CD8-positive, alpha-beta memory T cell (primary cell): ENCODE measurements at places on chromosomes 2 and 18. TPM values are rescaled to one million over a fixed set of nuclear protein-coding genes. Genes with fewer than 3 reads are reported as not detected.
A peak's percentile ranks its signal among the peaks of the same experiment; 100 is the strongest.

GRCh38 chr2:233440714-233441113 lies 86.4 kb downstream of the DGKD start:
- H3K27me3 ChIP-seq: no peaks in the 10 kb centered on the region
- peaks cover 60% of the 10 kb centered on the region for H3K36me3 ChIP-seq
- H3K27ac ChIP-seq: no peak overlapping the region
- no peak for DNase-seq
- peaks cover 13% of the 10 kb centered on the region for H3K4me1 ChIP-seq

DNA sequence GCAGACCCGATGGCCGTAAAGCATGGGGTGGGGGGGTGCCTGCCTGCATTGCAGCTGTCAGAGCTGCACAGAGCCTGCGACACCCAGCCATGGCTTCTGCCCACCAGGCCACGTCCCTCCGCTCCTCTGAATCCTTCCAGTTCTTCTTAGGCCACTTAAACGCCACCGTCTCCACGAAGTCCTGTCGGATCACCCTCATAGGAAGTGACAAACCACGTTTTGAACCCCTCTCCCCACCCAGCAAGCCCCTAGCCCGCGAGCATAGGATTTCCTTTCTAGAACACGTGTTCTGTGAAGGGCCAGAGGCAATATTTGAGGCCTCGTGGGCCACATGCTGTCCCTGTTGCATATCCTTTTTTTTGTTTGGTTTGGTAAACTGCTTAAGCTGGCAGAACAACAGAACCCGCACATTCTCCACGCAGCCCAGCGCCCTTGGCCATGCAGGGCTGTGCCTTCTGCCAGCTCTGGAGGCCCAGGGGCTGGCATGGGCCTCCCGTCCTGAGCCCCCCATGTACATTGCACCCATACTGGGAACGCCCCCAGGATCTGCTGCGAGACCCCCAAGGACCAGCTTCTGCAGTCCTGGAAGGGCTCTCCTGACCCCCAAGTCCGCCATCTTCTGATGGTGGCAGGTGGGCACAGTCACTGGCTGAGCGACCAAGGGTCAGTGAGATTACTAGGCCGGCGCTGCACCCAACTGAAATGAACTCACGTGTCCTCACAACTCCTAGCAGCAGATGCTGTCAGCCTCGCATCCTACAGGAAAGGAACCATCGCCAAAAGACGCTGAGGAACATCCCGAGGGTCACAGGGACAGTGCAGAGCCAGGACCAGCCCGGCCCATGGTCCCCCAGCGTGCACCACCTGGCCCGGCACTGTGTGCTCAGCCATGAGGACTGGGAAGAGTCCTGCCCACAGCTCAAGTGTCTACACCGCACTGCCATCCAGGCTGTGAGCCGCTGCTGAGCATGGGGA lies 35.1 kb downstream of the ADI1 start:
- no peaks in the 10 kb centered on the region for H3K36me3 ChIP-seq
- H3K27me3 ChIP-seq: no peaks in the 10 kb centered on the region
- H3K4me3 ChIP-seq: no peak overlapping the region
- H3K4me1 ChIP-seq: no peaks in the 10 kb centered on the region
- no peak overlapping the region for H3K27ac ChIP-seq
- no peak for DNase-seq

- no peak overlapping the region for H3K4me3 ChIP-seq
- DNase-seq: no peak
- H3K4me1 ChIP-seq: no peaks in the 10 kb centered on the region
- H3K27ac ChIP-seq: no peak overlapping the region
These were observed 95.0 kb downstream of the DGKD start for GRCh38 chr2:233449081-233449901.

- peak; percentile 62 for DNase-seq
- peak overlapping the region; percentile 42 for H3K4me3 ChIP-seq
- peaks cover 23% of the 10 kb centered on the region for H3K4me1 ChIP-seq
- no peak overlapping the region for H3K27ac ChIP-seq
These were observed 273.9 kb downstream of the MYT1L start for GRCh38 chr2:2057125-2057721.

- H3K27ac ChIP-seq: peak within 1 kb of the TSS; percentile 31
- H3K4me3 ChIP-seq: peak within 1 kb of the TSS; percentile 40
- H3K27me3 ChIP-seq: no peaks in the 10 kb centered on the region
- H3K36me3 ChIP-seq: no peaks in the 10 kb centered on the region
These were observed at the start of gene WNT10A for GRCh38 chr2:218880102-218880858. WNT10A (plus strand) TSS chr2:218880852; CDS start chr2:218880996, 144 bp downstream.

DNA sequence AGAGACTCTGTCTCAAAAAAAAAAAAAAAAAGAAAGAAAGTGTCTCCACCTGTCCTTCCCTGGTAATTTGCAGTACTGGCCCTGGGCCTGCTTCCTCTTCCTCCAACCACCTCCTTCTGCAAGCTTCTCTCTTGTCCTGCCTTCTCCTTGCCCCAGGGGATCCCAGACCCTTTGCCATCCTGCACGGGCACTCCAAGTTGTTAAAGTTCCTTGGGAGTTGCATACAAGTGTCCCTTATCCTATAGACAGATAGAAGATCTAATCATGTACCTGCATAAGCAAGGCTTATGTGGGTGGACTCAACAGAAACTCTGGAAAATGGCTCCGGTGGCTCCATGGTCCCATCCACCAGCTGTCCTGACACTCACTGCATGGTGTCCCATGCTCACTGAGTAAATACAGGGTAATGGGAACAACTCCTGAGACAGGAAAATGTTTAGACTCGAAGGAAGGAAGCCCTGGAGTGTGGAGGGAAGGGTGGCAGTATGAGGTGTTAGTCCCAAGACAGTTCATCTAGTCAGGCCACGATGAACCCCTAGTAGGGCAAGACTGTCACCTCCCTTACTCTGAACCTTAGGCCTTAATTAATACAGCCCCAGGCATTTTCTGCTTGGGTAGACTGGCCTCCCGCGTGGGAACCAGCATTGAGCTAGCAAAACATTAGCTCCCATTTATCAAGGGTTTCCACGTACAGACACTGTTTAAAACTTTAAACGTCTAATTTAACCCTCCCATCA lies 17.1 kb downstream of the ODC1 start:
- H3K36me3 ChIP-seq: peaks cover 3% of the 10 kb centered on the region
- H3K4me1 ChIP-seq: peaks cover 7% of the 10 kb centered on the region
- no peak overlapping the region for H3K4me3 ChIP-seq
- DNase-seq: no peak

DNA sequence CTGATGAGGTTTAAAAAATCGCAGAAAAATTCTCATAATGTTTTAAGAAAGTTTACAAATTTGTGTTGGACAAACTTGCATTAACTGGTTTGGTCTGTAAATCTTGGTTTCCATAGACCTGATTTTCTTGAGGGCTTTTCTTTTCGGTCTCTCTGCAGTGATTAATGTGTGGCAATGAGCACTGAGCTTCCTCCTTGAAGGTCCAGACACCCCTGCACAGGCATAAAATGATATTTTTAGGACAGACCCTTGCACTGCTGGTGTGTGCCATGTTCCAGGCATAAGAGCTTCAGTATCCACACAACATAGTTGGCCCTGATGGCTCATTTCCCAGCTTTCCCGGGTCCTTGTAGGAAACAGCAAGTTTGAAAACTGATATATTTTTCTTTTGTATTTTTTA lies 33.7 kb downstream of the MRPL33 start:
- no peaks in the 10 kb centered on the region for H3K36me3 ChIP-seq
- H3K27me3 ChIP-seq: no peaks in the 10 kb centered on the region
- no peaks in the 10 kb centered on the region for H3K4me1 ChIP-seq
- H3K4me3 ChIP-seq: no peak overlapping the region
- no peak overlapping the region for H3K27ac ChIP-seq

- no peaks in the 10 kb centered on the region for H3K27me3 ChIP-seq
- H3K27ac ChIP-seq: no peak overlapping the region
- no peak overlapping the region for H3K4me3 ChIP-seq
- no peak for DNase-seq
- no peaks in the 10 kb centered on the region for H3K36me3 ChIP-seq
These were observed 67.5 kb downstream of the FASTKD2 start for GRCh38 chr2:206832873-206833272.

DNA sequence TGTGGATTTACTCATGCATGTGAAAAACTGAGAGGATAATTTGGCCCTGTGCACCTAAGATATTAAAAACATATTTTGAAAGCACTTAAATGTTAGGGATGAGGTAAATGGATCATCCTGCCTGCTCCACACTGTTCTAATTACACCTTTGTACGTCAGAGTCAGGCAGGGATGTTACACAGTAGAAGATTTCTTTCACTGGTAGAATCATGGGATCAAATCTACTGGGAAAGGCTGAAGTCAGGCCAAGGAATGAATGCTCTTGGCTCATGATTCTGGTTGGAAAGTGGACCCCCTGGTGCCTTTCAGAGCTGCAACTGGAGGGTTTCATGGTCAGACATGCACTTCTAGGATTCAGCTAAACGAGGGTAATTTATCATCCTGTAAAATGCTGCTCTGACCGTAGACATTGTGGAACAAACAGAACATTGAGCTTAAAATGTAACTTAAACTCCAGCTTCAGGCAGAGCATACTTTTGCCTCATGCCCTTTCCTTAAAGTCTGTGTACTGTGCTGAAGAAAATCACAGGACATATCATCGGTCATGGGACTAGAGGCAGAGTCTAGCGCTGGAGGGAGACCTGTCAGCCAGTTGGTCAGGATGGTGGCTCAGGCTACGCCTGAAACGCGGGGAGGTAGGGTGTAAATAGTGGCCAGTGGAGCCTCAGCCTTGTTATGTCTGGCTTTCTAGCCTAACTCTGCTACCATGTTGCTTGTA lies 4.9 kb downstream of the KCNE4 start:
- no peak for DNase-seq
- no peaks in the 10 kb centered on the region for H3K36me3 ChIP-seq
- no peak overlapping the region for H3K27ac ChIP-seq
- H3K4me1 ChIP-seq: no peaks in the 10 kb centered on the region

DNA sequence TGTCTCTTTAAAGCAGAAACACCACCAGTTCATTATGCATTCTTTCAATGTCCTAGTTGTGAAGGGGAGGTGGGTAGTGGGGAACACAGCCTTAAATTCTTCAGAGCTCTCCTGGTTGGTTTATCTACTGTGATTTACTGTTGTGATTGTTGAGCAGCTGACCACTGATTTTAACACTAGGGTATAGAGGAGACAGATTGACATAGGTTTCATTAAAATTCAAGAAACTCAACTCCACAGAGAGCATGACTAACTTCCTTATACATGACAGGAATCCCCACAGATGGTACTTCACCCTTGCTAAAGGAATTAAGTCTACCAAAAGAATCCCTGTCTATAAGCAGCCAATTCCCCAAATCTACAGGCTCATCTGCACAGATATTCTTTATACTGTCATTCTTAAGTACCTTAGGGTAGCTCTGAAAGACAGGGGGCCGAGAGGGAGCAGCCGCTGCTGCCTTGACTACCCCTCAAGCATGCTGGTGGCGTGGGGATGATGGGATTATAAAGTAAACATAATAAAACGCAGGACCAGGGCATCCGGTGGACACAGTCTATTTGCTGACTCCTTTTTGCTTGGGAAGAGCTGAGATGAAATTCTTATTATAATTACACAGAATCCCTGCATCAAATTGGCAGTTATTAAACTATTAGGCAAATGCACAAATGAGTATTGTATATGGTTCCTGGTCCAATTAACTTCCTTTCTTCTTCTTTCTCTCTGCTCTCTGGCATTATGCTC lies 1377.6 kb upstream of the PIK3C3 start:
- H3K4me1 ChIP-seq: no peaks in the 10 kb centered on the region
- H3K27me3 ChIP-seq: no peaks in the 10 kb centered on the region

- H3K36me3 ChIP-seq: no peaks in the 10 kb centered on the region
- H3K27me3 ChIP-seq: no peaks in the 10 kb centered on the region
- H3K4me1 ChIP-seq: no peaks in the 10 kb centered on the region
- no peak overlapping the region for H3K4me3 ChIP-seq
These were observed 58.0 kb downstream of the FHOD3 start for GRCh38 chr18:36355511-36355910.

DNA sequence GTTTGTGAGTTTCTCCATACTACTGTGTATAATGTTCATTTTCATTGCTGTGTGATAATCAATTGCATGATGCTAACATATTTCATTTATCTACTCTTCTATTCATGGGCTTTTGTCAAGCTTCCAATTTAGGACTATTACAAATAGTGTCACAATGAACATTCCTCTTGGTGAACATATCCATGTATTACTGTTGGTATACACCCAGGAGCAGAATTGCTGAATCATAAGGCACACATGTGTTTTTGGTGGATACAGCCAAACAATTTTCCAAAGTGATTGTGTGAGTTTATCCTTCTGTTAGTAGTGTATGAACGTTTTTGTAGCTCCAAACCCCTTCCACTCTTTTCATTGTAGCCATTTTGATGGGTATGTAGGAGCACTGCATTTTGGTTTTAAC lies 101.6 kb upstream of the COPS8 start:
- no peak for DNase-seq
- H3K27ac ChIP-seq: no peak overlapping the region
- H3K4me1 ChIP-seq: no peaks in the 10 kb centered on the region
- no peaks in the 10 kb centered on the region for H3K36me3 ChIP-seq

GRCh38 chr2:62994206-62994605 lies 56.4 kb upstream of the OTX1 start:
- no peak overlapping the region for H3K27ac ChIP-seq
- H3K4me1 ChIP-seq: no peaks in the 10 kb centered on the region

DNA sequence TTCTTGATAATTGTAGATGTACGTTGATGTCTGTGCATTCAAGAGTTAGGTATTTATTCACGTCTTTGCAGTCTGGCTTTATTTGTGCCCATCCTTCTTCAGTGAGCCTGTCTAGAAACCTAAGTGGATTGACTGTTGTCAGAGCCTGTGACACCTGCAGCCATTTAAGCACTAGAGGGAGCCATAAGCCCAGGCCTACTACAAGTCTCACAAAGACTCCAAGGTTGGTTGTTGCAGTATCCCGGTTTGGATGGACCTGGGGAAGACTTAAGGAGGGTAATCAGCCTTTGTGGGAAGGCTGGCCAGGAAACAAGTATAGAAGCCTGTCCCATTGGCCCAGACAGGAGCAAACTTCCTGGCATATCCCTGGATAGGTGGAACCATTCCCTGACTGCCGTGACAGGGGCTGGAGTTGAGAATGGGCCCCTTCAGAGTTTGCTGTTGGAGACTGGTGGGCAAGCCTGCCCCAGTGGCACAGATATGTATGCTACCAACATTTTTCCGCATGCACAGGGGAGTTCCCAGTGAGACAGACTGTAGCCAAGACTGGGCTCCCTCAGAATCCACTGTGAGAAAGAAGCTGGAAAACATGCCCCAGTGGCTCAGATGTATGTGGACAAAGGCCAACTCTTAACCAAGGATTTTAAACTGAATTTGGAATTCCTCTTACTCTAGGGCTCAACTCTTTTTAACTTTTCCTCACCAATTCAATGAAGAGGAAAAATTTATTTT lies 9.3 kb upstream of the LRRC30 start:
- no peak overlapping the region for H3K4me3 ChIP-seq
- H3K27me3 ChIP-seq: no peaks in the 10 kb centered on the region
- no peak overlapping the region for H3K27ac ChIP-seq
- no peaks in the 10 kb centered on the region for H3K4me1 ChIP-seq

- no peaks in the 10 kb centered on the region for H3K36me3 ChIP-seq
- no peak overlapping the region for H3K4me3 ChIP-seq
- peaks cover 78% of the 10 kb centered on the region for H3K4me1 ChIP-seq
- no peak overlapping the region for H3K27ac ChIP-seq
These were observed 27.5 kb downstream of the EML4 start for GRCh38 chr2:42196403-42197267.

The TFPI gene
- total RNA-seq: not detected

The ENOSF1 gene
- 50.8 TPM for total RNA-seq

The G6PC2 gene
- not detected for total RNA-seq

The ASAP2 gene
- total RNA-seq: 0.38 TPM

The APOB gene
- not detected for total RNA-seq

The SLC40A1 gene
- 1.9 TPM for total RNA-seq

The UGT1A9 gene
- not detected for total RNA-seq

The SCN3A gene
- total RNA-seq: not detected
